ENCODE measurements at places on chromosomes 1 and 21. TPM values are rescaled to one million over a fixed set of nuclear protein-coding genes. Genes with fewer than 3 reads are reported as not detected.

GRCh38 chr1:246367041-246367440, 140.0 kb downstream of the SMYD3 start:
- no peak for DNase-seq

DNA sequence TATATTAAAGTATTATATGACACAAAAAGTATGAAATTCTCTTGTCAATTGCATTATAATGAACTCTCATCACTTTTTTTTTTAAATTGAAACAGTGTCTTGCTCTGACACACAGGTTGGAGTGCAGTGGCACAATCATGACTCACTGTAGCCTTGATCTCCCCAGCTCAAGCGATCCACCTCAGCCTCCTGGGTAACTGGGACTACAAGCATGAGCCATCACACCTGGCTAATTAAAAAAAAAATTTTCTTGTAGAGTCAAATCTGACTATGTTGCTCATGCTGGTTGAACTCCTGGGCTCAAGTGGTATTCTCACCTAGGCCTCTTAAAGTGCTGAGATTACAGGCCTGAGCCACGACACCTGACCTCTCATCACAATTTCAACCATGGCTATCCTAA, 259.3 kb downstream of the S1PR1 start:
- DNase-seq, result no peak

- no peak for DNase-seq
Observed at GRCh38 chr1:168032029-168032428, 95.2 kb upstream of the MPC2 start.

DNA sequence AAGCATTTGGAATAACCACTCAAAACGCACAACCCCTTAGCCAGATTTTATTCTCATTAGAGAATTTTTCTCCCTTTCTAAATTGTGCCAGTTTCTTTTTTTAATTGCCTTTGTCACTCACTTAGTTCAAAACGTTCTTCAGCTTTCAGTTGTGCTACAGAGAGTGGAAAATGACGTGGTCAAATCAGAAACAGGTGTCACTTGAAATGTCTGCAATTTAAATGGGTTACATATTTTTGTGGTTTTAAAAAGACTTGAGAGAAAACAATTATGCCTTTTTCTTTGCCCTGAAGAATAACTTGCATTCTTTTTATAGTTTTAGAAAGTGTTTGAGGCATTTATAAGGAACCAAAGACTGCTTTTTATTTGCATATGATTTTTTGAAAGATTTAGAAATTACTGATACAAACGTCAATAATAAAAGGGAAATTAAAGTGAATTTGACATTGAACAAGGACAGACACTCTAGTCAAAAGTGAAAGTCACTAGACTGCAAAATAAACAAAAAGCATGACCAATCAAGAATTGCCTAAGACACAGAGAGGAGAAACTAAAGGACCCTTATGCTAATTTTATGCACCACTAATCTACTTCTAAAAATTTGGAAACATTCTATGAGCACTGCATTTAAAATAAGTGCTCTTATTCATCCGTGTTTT, 191.0 kb downstream of the TPR start:
- DNase-seq, result no peak

Gene ST6GALNAC5
- total RNA-seq, result 31.0 TPM

Gene ACBD6
- 24.9 TPM for total RNA-seq

Gene IL10
- total RNA-seq, result 4.0 TPM

Gene CD58
- total RNA-seq, result 37.7 TPM

All from upper lobe of left lung (tissue), 6 donors.